Cardiac muscle cell (in vitro differentiated cells and primary cell): ENCODE measurements at places on chromosomes 13 and 19.

- H3K4me3 ChIP-seq: no peak overlapping the region
- no peaks in the 10 kb centered on the region for H3K36me3 ChIP-seq
- no peak overlapping the region for H3K27ac ChIP-seq
- no peak for DNase-seq
Measured at GRCh38 chr13:33381906-33382305, 96.4 kb upstream of the STARD13 start.

- H3K4me1 ChIP-seq: peaks cover 3% of the 10 kb centered on the region
- H3K36me3 ChIP-seq: no peaks in the 10 kb centered on the region
- no peak overlapping the region for H3K27ac ChIP-seq
- no peaks in the 10 kb centered on the region for H3K27me3 ChIP-seq
- no peak for DNase-seq
Measured at GRCh38 chr13:76300688-76301087, 585.5 kb downstream of the KCTD12 start.

- H3K27me3 ChIP-seq: peaks cover 27% of the 10 kb centered on the region
- no peak overlapping the region for H3K27ac ChIP-seq
- H3K4me1 ChIP-seq: no peaks in the 10 kb centered on the region
- H3K36me3 ChIP-seq: no peaks in the 10 kb centered on the region
- peak overlapping the region; percentile 40 for H3K4me3 ChIP-seq
- DNase-seq: peak; percentile 79
Measured at GRCh38 chr13:46893798-46894560, 2.9 kb downstream of the HTR2A start.

DNA sequence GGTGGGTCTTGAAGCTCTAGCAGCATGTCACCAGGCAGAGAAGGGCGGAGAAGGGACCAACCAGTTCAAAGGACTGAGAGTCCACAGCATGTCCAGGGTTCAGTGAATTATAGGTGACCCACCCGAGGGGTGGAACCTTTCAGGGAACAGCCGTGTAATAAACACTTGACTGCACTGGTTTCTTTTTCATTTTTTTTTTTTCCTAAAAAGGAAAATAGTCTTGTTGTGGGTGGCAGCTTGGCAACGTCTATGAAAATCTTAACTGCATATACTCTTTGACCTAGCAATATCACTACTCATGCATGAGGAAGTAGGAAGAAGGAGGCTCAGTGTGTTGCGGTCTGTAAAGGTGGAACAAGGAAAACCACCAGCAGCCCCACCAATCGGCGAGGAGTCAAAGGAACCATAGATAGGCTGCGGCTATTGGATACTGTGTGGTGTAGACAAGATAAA, 13.0 kb upstream of the MYH14 start:
- H3K27me3 ChIP-seq: peaks cover 3% of the 10 kb centered on the region
- no peak overlapping the region for H3K27ac ChIP-seq
- no peak for DNase-seq

- H3K27ac ChIP-seq: no peak overlapping the region
- H3K36me3 ChIP-seq: no peaks in the 10 kb centered on the region
- no peak overlapping the region for H3K4me3 ChIP-seq
Measured at GRCh38 chr13:82147526-82147925, 1734.7 kb downstream of the SLITRK1 start.

DNA sequence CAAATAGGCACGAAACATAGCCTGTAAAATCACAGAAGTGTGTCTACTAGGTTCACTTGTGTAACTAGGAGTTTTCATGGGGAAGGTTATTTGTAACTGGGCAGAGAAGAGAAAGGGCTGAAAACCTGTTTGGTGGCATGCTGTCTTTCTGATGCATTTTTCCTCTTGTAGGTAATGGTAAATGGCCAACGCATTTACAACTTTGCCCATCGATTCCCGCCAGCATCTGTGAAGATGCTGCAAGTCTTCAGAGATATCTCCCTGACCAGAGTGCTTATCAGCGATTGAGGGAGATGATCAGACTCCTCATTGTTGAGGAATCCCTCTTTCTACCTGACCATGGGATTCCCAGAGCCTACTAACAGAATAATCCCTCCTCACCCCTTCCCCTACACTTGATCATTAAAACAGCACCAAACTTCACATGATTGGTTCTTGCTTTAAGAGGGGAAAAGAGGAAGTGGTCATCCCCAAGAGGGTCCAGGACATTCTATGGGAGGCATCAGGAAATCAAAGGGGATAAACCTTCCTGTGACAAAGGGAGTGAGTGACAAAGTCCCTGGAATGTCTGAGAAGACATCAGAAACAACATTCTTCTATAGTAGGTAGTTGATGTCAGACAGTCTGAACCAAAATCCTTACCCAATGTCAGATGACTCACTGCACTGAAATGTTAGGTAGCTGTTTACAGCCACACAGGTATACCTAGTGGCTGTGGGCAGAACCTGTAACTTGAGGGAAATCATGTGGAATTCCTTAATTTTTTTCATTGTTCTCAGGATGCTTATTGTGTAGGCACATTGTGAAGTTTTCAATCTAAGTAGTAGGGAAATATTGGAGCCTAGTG, 5.0 kb downstream of the LGALS14 start:
- H3K4me1 ChIP-seq: no peaks in the 10 kb centered on the region
- H3K36me3 ChIP-seq: no peaks in the 10 kb centered on the region
- no peak overlapping the region for H3K27ac ChIP-seq
- H3K4me3 ChIP-seq: no peak overlapping the region

GRCh38 chr19:32879741-32880140, 10.2 kb upstream of the SLC7A9 start:
- H3K36me3 ChIP-seq: no peaks in the 10 kb centered on the region
- H3K4me3 ChIP-seq: no peak overlapping the region
- no peaks in the 10 kb centered on the region for H3K4me1 ChIP-seq

- peaks cover 4% of the 10 kb centered on the region for H3K36me3 ChIP-seq
- peak overlapping the region; percentile 53 for H3K4me3 ChIP-seq
- H3K27me3 ChIP-seq: no peaks in the 10 kb centered on the region
- peaks cover 23% of the 10 kb centered on the region for H3K4me1 ChIP-seq
Measured at GRCh38 chr19:52190487-52191293, 838 bp downstream of the PPP2R1A start.

DNA sequence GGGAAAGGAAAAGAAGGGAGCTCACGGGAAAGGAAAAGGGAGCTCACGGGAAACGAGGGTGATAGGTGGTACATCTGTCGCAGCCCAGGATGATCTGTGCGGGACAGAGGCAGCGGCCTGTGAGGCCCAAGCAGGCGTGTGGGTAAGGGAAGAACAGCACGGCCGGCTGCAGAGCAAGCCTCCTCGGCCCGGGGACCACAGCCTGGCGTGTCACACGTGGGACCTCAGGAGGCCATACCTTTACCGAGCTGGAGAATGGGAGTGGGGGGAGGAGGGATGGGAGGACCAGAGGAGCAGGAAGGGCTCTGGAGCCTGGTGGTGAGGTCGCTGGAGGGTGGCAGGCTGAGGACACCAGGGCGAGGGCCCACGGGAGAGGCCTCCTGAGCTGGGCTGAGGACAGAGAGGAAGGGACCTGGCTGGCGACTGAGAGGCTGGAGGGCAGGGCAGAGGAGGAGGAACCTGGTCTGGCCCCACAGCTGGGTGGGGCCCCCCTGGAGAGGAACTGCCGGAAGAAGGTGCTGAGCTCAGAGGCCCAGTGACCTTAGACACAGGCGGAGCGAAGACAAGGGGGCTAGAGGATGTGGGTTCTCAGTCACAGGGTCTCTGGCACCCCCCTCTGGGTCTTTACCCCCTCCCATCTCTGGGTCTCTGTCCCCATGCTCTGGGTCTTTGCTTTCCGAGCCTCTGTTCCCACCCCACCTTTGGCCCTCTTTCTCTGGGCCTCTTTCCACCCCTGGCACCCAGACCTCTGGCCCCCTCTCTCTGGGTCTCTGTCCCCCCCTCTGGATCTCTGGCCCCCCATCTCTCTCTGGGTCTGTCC, 2.9 kb upstream of the FTL start:
- no peak overlapping the region for H3K4me3 ChIP-seq
- H3K36me3 ChIP-seq: peaks cover 7% of the 10 kb centered on the region
- H3K4me1 ChIP-seq: peaks cover 17% of the 10 kb centered on the region
- H3K27ac ChIP-seq: peak overlapping the region; percentile 82

DNA sequence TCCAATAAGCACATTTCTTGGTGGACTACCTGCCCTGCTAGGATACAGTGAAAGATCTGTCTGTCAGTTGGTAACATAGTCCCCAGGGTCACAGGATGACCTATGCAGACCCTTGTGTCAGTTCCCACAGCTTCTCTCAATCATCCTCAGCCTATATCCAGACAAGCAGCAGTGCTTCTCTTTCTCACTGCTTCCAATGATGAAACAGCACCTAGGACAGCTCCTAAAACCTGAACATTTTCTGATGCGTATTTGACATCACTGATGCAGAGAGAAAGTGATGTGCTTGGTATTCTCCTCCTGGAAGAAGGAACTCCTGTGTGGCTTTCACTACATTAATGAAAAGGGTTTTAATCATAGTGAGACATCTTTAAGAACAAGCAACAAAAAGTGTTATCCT, 43.7 kb downstream of the ZNF557 start:
- no peaks in the 10 kb centered on the region for H3K27me3 ChIP-seq
- no peak for DNase-seq
- H3K36me3 ChIP-seq: no peaks in the 10 kb centered on the region
- no peaks in the 10 kb centered on the region for H3K4me1 ChIP-seq
- no peak overlapping the region for H3K4me3 ChIP-seq

GRCh38 chr19:2865334-2866100, 1.6 kb upstream of the ZNF556 start:
- H3K27ac ChIP-seq: no peak overlapping the region
- peak; percentile 40 for DNase-seq

DNA sequence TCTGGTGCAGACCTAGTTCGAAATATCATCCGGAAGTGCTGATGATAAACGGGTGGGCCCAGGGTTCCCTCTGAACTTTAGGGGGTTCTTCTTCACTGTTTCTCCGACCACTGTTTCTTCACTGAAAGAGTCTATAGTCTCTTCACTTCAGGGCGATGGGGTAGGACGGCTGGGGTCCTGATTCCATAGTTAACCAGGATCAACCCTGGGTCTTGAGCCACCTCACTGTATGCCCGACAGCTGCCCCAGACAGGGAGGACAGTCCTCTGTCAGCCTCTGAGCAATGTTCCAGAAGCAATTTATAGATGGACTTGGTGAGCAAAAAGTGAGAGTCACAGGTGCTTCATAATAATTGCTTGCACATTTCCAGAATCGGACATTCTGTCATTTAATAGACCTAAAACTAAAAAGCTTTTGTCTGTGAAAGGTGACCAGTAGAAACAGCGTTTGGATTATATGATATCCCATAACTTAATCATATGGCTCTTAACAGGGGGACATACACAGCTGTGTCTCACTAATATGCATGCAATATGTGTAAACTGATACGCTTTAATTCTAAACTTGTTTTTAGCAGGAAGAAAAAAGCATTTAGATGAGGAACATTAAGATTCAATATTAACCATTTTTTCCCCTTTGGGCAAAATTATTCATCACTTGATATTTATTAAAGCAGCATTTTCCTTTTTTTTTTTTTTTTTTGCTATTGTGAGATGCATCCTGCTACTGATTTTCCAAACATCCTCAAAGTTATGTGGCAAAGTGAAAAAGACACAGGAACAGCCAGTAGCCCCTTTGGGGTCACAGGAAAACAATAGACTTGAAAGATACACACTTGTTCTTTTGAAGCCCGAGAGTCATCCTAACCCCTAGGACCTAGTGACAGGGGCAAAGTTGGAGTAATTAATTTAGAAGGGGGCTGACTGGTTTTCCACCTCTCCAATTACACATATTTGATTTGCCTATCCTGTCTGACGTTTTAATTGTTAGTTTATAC, 277.0 kb downstream of the ZNF536 start:
- no peak for DNase-seq
- no peak overlapping the region for H3K27ac ChIP-seq
- H3K36me3 ChIP-seq: no peaks in the 10 kb centered on the region
- H3K4me3 ChIP-seq: no peak overlapping the region

GRCh38 chr19:15776991-15777970, 10.2 kb upstream of the OR10H5 start:
- no peak overlapping the region for H3K4me3 ChIP-seq
- no peaks in the 10 kb centered on the region for H3K27me3 ChIP-seq
- H3K36me3 ChIP-seq: no peaks in the 10 kb centered on the region
- H3K27ac ChIP-seq: no peak overlapping the region
- no peaks in the 10 kb centered on the region for H3K4me1 ChIP-seq

DNA sequence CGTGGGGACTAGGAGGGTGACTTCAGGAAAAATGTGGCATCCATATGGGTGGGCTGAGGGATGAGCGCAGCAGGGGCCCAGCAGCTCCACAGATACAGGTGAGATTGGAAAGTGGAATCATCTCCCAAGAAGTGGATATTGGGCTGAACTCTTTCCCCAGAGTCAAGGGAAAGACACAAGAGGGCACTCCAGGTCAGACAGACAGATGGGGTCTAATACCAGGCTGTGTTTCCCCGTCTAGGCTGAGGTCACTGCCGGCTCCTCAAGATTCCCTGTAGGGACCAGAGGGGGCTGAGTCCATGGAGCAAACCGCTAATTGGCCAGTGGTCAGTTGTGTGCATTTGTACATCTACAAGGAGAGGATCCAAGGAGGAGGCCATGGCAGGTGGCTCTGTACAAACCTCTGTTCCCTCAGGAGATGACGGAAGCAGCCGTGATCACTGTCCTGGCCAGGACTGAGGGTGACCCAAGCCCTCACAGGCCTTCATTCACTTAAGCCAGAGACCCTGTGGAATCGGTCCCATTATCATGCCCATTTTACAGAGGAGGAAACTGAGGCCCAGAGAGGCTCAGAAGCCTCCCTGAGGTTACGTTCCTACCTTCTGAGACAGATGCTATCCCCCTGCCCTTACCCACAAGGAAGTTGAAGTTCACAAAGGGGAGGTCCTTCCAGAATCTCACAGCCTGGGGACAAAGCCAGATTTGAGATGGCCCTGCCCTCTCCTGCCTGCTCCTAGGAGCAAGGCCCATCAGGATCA, 14.9 kb upstream of the IGLON5 start:
- peak; percentile 19 for DNase-seq
- no peaks in the 10 kb centered on the region for H3K4me1 ChIP-seq
- no peak overlapping the region for H3K27ac ChIP-seq
- H3K27me3 ChIP-seq: no peaks in the 10 kb centered on the region

DNA sequence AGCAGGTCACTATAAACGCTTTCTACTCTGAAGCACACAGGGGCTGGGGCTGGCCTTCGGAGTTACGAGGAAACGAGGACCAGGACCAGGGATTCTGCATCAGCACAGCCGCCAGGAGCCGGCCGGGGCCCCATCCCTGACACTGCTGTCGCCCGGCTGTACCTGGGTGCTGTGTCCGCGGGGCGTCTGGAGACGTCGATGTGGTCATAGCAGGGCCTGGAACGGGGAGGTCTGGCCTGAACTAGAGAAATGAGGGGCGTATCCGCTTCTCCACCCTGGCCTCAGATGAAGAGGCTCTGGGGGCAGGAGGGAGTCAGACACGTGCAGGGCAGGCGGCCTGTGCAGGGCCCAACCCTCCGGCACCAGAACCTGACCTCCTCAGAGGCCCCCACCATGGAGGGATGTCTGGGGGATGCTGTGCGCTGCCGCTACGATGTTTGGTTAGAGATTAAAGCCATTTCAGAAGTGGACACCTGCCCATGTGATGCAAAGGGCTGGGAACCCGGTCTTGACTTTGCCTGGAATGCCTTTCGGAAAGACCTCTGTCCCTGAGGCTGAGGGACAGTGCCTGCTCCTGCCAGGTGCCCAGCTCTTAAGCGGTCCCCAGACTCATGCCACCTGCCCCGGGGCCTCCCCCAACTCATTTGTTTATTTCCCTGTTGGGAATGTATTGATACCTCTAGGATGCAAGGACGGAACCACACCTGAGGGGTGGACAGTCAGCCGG, 21.4 kb downstream of the GAS6 start:
- no peak overlapping the region for H3K27ac ChIP-seq
- no peaks in the 10 kb centered on the region for H3K36me3 ChIP-seq
- DNase-seq: no peak
- H3K27me3 ChIP-seq: no peaks in the 10 kb centered on the region
- no peak overlapping the region for H3K4me3 ChIP-seq

GRCh38 chr19:410243-410781, 1.4 kb upstream of the C2CD4C start:
- no peaks in the 10 kb centered on the region for H3K36me3 ChIP-seq
- no peak overlapping the region for H3K27ac ChIP-seq
- no peak overlapping the region for H3K4me3 ChIP-seq
- H3K4me1 ChIP-seq: peaks cover 3% of the 10 kb centered on the region
